ENCODE measurements at places on chromosomes 12 and 14. TPM values are rescaled to one million over a fixed set of nuclear protein-coding genes. Genes with fewer than 3 reads are reported as not detected.

- no peak for ATAC-seq
These were observed 17.6 kb upstream of the CYP46A1 start for GRCh38 chr14:99666533-99666932.

MYF6 gene
- total RNA-seq: not detected

DNA sequence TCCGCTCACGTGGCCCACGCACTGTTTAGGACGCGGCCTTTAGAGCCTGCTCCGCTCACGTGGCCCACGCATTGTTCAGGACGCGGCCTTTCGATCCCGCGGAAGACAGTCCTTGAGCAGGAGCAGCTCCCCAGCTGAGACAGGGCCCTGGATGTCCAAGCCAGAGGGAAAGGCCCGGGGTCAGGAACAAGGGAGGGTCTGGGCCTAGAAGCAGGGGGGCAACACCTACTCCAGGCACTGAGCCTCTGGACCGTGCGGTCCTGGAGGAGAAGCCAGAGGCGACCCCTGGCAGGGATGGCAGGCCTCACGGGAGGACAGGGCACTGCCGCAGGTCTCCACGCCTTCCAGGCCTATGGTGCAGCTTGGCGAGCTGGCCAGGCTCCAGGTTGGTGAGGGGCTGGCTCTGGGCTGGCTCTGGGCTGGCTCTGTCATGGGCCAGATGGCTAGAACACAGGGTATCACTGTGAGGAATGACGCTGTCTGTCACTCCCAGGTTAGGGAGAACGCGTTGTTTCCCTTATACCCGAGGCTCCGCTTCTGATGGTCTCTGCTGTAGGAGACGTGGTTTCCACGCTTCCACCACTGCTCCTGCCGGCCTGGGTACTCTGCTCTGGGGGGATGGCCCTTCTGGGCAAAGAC is 341.7 kb downstream of the TMEM121 start:
- no peak for ATAC-seq

DNA sequence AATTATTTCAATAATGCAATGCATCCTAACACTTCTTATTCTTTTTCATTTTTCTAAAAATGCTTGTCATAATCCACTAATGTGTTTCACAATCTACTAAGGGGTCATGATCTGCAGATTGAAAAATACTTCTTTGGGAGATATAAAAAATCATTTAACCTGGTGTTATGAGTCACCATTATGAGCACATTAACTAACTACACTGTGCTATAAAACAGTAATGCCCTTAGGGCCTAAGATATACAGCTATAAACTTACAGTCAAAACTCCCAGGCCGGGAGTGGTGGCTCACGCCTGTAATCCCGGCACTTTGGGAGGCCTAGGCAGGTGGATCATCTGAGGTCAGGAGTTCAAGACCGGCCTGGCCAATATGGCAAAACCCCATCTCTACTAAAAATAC is 14.2 kb downstream of the ATXN2 start:
- ATAC-seq: no peak

INHBC gene
- not detected for total RNA-seq

GRCh38 chr12:86837246-86837645 is 581.1 kb upstream of the MGAT4C start:
- no peak for ATAC-seq

- no peak for ATAC-seq
These were observed 497.4 kb downstream of the NPAS3 start for GRCh38 chr14:33435911-33436689.

GRCh38 chr12:124998705-124999104 is 5.3 kb downstream of the BRI3BP start:
- ATAC-seq: no peak

Data from gastroesophageal sphincter (tissue), 4 donors.